M059J (cell line): ENCODE measurements at places on chromosomes 7 and 10.
A peak's percentile ranks its signal among the peaks of the same experiment; 100 is the strongest.

DNA sequence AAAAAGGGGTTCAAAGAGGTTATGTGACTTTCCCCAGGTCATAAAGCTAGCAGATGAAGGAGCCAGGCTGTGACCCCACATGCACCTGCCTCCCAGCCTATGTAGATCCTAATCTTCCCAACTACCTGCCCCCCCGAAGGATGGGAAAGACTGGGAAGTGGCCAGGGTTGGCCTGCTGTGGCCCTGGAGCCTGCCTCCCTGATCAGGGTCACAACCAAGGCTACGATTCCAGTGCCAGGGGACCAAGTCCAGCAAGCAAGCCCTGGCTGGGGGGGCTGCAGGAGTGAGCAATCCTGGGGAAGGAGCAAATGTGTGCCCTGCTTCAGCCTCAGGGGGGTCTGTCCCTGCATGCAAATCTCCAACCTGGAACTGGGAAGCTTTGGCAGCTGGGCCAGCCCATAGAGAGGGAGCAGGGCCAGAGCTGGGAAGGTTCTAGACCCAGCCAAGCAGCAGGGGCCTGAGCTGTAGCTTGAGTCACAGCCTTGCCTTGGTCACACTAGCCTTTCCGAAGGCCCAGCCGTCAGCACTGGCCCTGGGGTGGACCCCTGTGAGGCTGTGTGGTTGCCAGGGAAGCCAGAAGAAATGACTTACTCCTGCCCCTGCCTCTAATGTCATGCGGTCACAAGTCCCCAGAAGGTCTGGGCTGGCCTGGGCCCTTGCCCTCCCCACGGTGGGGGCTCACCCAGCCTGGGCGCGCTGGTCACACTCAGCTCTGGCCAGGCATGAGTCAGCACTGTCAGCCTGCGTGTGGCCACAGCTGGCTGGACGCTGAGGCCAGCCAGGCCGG, 96.4 kb upstream of the ZMIZ1 start:
- DNase-seq = peak; percentile 98

DNA sequence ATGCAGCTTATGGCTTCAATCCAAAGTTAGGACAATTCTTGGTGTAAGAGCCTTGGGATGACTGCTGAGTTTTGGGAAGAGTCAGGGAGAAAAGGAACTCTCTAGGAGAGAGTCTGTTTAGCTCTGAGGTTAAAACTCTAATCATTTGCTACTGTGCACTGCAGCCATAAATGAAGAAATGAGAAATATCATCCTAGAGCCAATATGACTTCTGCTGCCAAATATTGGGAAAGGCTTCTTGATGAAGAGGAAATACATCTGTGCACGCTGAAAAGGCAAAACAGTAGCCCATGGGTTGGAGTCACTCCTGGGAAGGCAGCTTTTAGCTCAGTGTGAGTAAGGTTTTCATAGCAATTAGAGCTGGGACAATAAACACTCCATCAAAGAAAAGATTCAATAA, 308.8 kb downstream of the SFMBT2 start:
- no peak for DNase-seq

GRCh38 chr10:86968271-86968993, at the start of gene ADIRF:
ADIRF (plus strand) TSS chr10:86968482; CDS start chr10:86968545, 63 bp downstream.
- peak; percentile 55 for DNase-seq

- no peak for DNase-seq
Observed at GRCh38 chr7:99420986-99421385, 12.2 kb downstream of the BUD31 start.

- DNase-seq = no peak
Observed at GRCh38 chr7:157372300-157373232, 35.8 kb downstream of the DNAJB6 start.

DNA sequence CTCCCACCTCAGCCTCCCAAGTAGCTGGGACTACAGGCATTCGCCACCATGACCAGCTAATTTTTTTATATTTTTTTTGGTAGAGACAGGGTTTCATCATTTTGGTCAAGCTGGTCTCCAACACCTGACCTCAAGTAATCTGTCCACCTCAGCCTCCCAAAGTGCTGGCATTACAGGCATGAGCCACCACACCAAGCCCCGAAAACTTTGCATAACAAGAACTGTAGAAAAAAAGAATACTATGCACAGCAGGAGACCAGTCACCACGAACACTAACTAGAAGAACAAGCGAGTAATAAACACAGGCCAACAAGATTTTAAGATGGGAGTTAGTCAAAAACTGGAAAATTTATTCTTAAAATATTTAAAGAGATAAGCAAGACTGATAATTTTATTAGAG, 447.0 kb downstream of the ETV1 start:
- DNase-seq = no peak

DNA sequence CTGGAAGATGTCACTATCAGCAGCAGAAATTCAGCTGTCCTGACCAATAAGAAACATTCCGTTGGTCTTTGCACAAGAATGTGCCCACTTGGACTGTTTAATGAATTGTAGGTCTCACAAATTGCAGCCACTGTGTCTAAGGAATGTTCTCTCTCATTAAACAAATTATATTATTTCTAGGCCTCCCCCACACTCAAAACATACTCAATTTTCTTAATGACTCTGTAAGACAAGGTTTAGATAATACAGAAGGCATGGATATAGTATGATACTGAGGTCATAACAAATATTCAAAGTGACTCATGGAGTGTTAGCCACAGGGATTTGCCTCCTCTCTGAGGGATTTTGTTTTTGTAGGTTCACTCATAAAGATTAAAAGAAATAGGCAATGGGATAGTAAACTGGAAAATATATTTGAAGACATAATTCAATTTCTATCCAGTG, 197.5 kb downstream of the PTN start:
- peak; percentile 94 for DNase-seq

- peak; percentile 1 for DNase-seq
Observed at GRCh38 chr10:128416231-128416630, 290.0 kb upstream of the MKI67 start.

GRCh38 chr10:75000748-75001321, 110.6 kb upstream of the SAMD8 start:
- DNase-seq = no peak

GRCh38 chr10:117431160-117431559, 55.9 kb upstream of the PDZD8 start:
- DNase-seq = peak; percentile 62

DNA sequence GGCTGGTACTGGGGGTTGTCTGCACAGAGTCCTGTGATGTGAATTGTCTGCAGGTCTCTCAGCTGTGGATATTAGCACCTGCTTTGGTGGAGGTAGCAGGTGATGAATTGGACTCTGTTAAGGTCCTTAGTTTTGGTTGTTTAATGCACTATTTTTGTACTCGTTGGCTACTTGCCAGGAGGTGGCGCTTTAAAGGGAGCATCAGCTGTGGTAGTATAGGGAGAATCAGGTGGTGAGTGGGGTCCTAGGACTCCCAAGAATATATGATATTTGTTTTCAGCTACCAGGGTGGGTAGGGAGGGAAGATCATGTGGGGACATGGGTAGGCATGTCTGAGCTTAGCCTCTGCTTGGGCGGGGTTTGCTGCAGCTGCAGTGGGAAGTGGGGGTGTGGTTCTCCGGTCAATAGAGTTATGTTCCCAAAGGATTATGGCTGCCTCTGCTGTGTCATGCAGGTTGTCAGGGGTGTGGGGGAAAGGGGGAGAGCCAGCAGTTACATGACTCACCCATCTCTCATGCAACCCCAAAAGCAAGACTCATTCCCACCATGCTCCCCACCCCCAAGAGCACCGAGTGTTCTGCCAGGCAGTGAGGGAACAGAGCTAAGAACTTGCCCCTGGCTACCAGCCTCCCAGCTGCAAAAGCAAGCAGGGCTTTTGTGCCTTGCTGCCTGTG, 53.7 kb upstream of the ZNF273 start:
- peak; percentile 82 for DNase-seq

GRCh38 chr7:48114115-48114514, 25.1 kb downstream of the UPP1 start:
- no peak for DNase-seq

DNA sequence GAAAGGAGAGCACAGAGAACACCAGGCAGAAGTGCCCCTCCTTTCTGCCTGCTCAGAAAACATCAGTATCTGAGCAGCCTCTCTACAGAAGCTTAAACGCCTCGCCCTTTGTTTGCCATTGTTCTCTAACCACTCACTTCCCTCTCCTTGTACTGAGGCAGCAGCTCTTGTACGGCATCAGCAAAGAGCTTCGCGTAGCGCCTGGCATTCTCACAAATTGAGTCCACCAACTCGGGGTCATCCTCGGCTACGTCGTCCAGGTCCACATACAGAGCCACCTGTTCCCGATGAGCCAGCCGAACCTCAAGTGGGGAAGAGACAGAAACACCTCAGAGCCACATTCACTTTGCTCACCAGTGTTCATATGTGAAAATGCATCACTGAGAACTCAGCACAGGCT, 1.7 kb downstream of the MCM7 start:
- no peak for DNase-seq

DNA sequence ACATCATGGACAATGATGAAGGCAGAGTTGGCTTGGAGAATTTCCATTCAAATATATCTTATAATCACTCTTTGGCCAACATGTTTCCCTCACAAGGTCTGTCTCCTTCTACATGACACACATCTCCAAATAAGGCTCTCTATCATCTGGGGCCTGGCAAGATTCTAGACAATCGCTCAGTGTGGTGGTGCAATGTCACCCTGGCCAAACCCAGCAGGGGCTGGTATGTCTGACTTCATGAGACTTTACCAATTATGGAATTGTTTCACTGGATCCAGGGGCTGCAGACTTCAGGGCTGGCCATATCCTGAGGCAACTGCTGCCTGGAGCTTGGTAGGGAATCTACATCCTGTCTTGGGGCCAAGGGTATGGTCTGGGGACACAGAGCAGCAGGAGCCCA, 319.0 kb downstream of the PLXNA4 start:
- peak; percentile 20 for DNase-seq

GRCh38 chr10:61357687-61358086, 95.5 kb downstream of the TMEM26 start:
- DNase-seq = no peak

GRCh38 chr10:131099028-131099726, 212.3 kb downstream of the TCERG1L start:
- DNase-seq = no peak

- DNase-seq = no peak
Observed at GRCh38 chr10:132467464-132468149, 70.0 kb upstream of the INPP5A start.

DNA sequence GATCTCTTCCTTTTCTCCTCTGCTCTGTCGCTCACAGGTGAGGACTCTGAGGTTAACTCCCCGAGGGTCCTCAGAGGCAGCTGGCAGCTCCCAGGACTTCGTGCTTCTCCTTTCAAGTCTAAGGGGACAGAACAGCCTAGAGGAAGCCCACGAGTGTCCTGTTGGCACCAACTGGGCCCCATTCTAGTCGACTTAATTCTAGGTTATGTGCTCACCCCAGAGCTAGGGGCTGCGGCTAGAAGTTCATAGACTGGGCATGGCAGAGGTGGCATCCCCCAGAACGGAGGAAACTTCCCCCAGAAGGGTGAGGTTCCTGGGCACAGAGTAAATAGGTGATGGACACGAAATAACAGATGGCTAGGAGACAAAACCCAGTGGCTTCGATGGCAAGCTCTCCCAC, 259.4 kb downstream of the TEX36 start:
- no peak for DNase-seq

DNA sequence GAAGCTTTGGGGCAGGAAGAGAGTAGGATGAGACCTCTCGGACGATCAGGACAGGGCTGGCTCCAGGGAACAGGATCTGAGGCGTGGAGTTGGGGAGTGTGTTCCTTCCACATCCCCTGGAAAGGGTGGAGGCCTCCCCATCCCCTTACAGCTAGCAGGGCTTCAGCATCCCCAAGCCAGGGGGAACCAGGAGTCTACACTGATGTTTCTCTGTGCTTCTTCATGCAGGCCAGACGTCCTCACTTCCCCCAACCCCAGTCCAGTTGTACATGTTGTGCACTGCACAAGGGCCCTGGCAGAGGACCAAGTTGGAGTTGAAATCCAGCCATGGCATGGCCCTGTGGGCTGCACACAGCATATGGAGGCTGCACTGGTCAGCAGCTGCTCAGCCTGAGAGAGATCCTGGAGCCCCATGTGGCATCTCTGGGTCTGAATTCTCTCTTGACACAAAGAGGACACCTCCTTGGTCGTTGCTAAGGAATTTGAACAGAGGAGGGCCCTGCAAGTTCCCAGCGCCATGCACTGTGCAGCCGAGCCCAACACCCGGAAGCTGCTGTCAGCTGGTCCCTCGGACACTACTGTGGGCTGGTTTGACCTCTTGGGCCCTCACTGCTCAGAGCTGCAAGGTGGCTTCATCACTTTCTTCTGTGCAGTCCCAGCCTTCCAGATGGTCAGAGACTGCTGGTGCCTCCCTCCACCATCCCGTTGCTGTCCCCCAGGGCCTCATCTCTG, 181.1 kb downstream of the DNAJB6 start:
- DNase-seq = no peak
